Stimulated activated CD4-positive, alpha-beta T cell treated with anti-CD3 and anti-CD28 coated beads, Interleukin-4, amount 100 ng/mL, for 4 hours (primary cell): ENCODE measurements at places on chromosomes 1 and 21.

DNA sequence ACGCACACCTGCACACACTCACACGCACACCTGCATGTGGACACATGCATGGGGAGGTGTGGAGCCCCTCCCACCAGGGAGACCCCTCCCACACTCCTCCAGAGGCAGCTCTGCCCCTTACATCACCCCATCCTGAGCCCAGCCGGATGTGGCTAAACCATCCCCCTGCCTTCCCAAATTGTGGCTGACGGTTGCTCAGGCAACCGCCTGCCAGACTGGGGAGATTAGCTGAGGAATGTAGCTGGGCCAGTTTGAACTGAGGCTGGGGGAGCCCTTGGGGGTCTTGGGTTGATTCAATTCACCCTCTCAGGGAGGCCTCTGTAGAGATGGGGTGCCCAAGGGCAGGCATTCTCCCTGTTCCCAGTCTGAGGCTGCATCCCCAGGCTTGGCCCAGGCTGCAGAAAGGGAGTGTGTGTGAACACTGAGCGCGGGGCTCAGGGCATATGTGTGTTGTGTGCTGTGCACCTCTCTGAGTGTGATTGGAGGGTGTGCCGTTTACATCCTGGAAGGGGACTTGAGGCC is 12.9 kb downstream of the PTPRU start:
- no peak for DNase-seq

DNA sequence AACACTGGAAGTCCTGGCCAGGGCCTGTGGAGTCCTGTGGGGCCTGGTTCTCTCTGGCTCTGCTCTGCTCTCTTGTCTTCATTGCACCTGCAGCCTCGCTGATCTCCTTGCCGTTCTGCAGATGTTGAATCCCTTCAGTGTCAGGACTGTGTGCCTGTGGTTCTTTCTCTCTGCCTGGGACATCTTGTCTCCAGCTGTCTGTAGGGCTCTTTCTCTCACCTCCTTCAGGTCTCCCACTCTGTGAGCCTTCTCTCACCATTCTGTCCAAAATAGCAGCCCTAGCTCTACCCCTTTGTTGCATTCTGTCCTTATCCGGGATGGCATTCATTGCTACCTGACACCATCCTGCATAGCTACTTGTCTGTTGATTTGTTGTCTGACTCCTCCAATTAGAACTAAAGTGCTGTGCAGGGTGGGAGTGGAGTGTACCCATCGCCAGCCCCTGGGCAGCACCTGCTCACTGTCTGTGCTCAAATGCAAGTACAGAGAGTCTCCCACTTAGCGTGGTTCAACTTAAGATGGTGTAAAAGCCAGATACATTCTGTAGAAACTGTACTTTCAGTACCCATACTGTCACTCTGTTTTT is 8.9 kb downstream of the PGBD2 start:
- DNase-seq = no peak

GRCh38 chr1:78289603-78290002 is 201.2 kb upstream of the PTGFR start:
- no peak for DNase-seq

GRCh38 chr1:204684571-204685235 is 835 bp downstream of the LRRN2 start:
- no peak for DNase-seq

GRCh38 chr1:57115030-57115614 is 149.3 kb upstream of the C8B start:
- DNase-seq = no peak

DNA sequence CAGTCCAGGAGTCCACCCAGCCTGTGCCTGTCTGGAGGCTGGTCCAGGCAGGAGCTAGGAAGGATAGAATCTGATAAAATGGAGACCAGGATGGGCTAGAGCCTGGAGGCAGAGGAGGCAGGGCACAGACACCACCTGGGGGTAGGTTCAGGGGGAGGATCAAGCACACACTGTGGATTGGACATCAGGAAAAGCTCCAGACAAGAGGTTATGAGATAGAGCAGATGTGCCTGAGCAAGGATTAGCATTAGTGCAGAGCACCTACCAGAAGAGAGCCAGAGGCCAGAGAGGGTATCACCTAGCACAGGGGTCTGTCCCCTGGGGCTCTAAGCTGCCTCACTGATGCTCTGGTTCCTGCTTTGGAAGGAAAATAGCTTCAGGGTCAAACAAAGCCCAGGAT is 216.7 kb upstream of the ZC3H12A start:
- no peak for DNase-seq

DNA sequence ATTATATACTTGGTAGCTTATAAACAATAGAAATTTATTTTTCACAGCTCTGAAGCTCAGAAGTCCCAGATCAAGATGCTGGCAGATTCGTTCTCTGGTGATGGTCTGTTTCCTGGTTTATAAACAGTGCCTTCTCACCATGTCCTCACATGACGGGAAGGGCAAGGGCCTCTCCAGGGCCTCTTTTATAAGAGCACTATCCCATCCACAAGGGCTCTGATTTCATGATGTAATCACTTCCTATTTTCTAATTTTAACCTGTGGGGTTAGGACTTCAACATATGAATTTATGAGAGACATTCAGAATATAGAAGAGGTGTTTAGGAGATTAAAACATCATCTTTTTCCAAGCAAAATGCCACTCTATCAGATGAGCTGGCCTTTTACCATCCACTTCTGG is 32.1 kb upstream of the PLPPR4 start:
- DNase-seq = no peak

- DNase-seq = no peak
Measured at GRCh38 chr1:199149591-199149990, 510.8 kb downstream of the PTPRC start.

DNA sequence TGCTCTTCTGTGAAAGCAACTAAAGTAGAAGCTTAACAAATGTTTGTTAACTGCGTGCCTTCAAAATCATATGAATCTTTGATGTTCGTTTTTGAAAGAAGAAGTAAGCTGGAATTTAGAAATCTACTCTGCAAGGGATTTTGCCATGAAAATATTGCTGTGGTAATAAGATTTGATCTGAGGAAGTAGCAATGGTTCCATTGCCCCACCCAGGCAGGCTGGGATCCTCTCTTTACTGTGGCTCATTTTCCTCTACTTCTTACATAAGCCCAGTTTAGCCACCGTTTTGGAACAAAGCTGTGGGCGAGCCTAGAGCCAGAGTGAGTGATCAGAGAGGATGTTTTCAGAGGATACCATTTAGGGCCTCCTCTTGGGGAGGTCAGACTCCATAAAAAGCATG is 20.3 kb upstream of the PTGFRN start:
- DNase-seq = no peak

GRCh38 chr1:228043281-228043848 is 36.6 kb downstream of the WNT3A start:
- DNase-seq = no peak

GRCh38 chr1:51088474-51088873 is 13.6 kb upstream of the C1orf185 start:
- DNase-seq = no peak

DNA sequence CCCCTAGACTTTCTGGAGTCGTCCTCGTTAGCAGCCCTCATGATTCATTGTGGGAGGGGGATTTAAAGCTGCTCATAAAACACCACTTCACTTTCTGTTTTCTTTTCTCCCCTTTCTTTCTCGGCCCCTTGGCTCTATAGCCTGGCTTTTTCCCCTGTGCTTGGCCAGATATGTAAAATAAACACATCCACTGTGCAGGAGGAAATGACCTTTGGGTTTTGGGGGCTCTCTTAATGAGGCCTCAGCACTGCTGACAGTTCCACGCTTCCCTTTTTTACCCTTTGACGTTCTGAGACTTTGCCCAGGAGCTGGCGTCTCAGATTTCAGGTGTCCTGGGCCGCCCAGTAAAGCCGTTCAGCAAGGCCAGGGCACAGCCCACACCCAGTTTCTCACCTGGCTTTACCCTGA is 65.7 kb downstream of the RUNX3 start:
- no peak for DNase-seq

GRCh38 chr1:64231153-64231552 is 27.7 kb downstream of the UBE2U start:
- DNase-seq = no peak

GRCh38 chr1:2640626-2641025 is 7.8 kb upstream of the MMEL1 start:
- DNase-seq = no peak

DNA sequence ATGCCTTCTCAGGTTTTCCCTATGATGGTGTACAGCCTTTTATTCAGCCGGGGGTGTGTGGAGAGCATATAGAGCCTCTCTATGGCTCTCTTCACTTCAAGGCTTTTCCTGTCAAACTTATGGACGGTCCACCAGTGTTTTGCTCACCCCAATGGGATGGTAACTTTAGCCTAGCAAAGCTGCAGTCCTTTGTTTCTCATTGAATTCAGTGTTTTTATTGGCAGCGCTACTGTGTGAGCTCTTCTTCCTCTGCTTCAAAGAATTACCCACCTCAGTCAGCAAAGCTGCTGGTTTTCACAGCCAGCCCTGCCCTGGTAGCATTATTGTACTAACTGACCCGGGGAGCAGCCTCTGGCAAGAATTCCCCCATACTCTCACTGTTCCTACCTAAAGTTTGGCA is 145.3 kb upstream of the RRP15 start:
- no peak for DNase-seq

- no peak for DNase-seq
Measured at GRCh38 chr1:153619171-153619570, 3.0 kb upstream of the S100A14 start.

GRCh38 chr1:181587870-181588438 is 104.6 kb downstream of the CACNA1E start:
- no peak for DNase-seq

DNA sequence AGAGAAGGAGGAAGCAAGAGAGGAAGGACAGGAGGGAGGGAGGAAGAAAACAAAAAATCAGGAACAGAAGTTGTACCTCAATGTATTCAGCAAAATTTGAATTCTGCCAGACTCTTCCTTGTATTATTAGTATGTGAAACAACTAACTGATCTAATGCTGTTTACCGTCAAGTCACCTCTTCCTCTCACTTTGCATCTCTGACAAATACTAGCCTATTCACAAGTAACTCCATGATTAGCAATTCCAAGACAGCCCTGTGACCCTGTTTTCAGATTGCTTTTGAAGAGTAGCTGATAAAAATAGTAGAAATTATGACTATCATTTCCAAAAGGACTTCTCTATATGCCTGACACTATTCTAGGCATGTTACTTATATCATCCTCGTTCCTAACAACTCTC is 445.4 kb downstream of the NEGR1 start:
- no peak for DNase-seq

GRCh38 chr1:203354246-203354645 is 3.3 kb upstream of the FMOD start:
- DNase-seq = no peak

- DNase-seq = no peak
Measured at GRCh38 chr1:183330335-183330734, 87.8 kb downstream of the NMNAT2 start.

- no peak for DNase-seq
Measured at GRCh38 chr1:34450325-34450724, 273.6 kb downstream of the C1orf94 start.

GRCh38 chr1:94160811-94161210 is 39.9 kb upstream of the ABCA4 start:
- DNase-seq = no peak

- DNase-seq = no peak
Measured at GRCh38 chr1:193181985-193182384, 4.4 kb downstream of the B3GALT2 start.

- no peak for DNase-seq
Measured at GRCh38 chr1:200372095-200372884, 37.5 kb downstream of the ZNF281 start.

GRCh38 chr21:42475036-42475435 is 21.0 kb downstream of the RSPH1 start:
- DNase-seq = no peak

- no peak for DNase-seq
Measured at GRCh38 chr1:196183941-196184340, 424.3 kb downstream of the KCNT2 start.

DNA sequence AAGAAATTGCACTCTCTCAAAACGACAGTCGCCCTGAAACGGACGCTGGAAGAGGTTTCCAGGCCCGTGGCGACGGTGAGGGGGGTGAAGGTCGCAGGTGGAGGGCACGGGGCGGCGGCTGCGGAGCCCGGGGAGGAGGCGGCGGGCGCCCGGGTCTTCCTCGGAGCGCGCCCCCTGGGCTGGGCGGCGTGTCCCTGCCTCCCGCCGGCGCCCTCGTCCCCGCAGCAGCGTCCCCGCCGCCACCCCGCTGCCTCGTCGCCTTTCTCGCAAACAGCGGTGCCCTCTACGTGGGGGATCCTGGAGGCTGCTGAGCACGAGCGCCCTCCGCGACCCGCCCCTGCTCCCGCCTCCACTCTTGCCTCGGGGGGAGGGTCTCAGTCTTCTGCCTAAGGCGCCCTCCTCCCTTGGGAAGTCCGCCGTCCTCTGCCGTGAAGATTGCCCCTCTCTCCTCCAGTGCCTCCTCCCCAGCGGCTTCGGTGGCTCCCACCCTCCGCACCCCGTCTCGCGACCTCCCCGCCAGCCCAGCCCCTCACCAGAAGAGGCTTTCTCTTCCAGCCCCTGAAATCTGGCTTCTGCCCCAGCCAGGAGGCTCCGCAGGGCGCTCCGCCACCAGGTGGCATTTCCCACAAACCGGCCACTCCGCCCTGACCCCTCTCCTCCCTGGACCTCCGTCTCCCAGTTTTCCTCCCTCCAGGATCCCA is 227.4 kb downstream of the SDCCAG8 start:
- no peak for DNase-seq

GRCh38 chr1:47252795-47253194 is 20.8 kb upstream of the TAL1 start:
- no peak for DNase-seq

DNA sequence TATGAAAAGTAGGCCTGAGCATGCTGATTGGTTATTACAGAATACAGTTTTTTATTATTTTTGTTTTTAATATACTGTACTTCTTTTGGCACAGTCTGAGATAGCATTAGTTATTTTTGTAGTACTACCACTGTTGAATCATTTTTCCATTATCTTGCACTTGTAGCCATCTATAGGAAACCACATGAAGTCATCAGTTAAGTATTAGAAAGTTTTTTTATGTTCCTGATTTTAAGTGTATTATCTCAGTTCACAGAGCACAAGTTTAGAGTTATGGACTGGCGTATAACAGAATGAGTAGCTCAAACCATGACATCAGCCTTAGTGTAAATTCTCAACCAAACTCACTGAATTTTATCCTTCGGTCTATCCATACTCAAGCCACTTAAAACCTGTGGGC is 22.8 kb downstream of the DHX9 start:
- no peak for DNase-seq

GRCh38 chr1:244634546-244634945 is 18.4 kb upstream of the DESI2 start:
- DNase-seq = no peak

- DNase-seq = no peak
Measured at GRCh38 chr1:39102537-39103327, 76.6 kb downstream of the NDUFS5 start.

GRCh38 chr1:79353224-79353623 is 346.7 kb upstream of the ADGRL4 start:
- DNase-seq = no peak

GRCh38 chr1:208115924-208116640 is 128.1 kb downstream of the PLXNA2 start:
- no peak for DNase-seq

GRCh38 chr1:156053768-156054499 is at the start of gene UBQLN4:
Gene UBQLN4, minus strand, starts transcription at chr1:156053798. Its CDS starts 97 bp downstream, at chr1:156053701.
- peak; percentile 85 for DNase-seq

- DNase-seq = no peak
Measured at GRCh38 chr1:118716775-118717174, 271.4 kb downstream of the TBX15 start.

- DNase-seq = no peak
Measured at GRCh38 chr1:246592695-246593094, 26.4 kb downstream of the CNST start.
